Fibroblast of the aortic adventitia (primary cell): ENCODE measurements at places on chromosomes 5 and 9. TPM values are rescaled to one million over a fixed set of nuclear protein-coding genes. Genes with fewer than 3 reads are reported as not detected.

DNA sequence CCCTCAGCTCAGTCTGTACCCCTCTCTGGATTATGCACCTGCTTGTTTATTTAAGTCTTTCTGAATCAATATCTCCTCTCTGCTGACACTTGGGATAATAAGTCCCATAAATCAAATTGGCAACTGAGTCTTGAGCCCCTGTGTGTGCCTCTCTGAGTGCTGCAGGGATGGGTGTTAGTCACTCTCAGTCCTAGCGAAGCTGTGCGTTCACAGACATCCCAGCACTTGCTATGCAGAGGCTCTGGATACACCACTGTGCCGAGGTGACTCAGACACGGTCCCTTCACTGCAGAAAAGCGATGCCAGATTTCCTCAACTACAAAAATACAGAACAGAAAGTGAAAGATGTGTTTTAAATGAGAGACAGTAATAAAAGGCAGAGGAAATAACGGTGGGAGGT, 4.1 kb upstream of the KCNMB1 start:
- DNase-seq = no peak

DNA sequence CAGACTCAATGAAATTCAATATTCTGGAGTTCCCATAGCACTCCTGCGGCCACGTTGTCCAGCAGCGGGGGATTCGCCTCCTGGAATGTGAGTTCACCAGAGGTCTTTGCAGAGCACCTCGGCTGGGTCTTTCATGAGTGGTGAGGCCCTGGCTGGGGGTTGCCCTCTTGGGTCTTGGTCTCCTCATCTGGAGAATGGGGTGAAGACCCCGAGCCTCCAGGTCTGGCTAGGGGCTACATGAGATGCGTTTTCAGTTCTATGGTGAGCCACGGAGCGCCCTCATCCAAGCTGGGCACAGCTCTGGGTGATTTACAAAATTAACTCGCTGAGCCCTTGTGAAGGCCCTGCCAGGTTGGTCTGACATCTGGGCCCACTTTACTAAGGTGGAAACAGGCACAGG, 37.5 kb upstream of the RXRA start:
- no peak for DNase-seq

DNA sequence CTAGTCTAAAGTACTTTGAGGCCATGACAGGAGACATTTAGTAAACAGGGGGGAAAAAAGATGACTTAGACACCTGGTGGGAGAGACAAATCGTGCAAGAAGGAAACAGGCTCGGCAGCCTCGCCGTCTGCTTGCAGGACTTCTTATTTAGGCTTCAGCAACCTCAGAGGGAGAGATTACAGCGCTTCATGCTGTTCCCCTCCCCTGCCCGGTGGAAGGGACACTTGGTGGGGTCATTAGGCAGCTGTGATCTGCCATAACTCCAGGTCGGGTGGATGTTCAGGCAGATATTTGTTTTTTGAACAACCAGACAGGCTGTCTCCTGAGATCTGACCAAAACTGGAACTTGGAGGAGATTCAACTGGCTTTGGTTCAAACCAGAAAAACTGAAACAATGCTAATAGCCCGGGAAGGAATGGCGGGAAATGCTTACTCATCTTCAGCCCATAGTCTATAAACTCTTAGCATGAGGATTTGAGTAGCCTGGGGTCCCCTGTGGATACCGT, 38.1 kb upstream of the CD180 start:
- peak; percentile 87 for DNase-seq

GRCh38 chr9:79007701-79008483, 563.9 kb upstream of the TLE4 start:
- no peak for DNase-seq

DNA sequence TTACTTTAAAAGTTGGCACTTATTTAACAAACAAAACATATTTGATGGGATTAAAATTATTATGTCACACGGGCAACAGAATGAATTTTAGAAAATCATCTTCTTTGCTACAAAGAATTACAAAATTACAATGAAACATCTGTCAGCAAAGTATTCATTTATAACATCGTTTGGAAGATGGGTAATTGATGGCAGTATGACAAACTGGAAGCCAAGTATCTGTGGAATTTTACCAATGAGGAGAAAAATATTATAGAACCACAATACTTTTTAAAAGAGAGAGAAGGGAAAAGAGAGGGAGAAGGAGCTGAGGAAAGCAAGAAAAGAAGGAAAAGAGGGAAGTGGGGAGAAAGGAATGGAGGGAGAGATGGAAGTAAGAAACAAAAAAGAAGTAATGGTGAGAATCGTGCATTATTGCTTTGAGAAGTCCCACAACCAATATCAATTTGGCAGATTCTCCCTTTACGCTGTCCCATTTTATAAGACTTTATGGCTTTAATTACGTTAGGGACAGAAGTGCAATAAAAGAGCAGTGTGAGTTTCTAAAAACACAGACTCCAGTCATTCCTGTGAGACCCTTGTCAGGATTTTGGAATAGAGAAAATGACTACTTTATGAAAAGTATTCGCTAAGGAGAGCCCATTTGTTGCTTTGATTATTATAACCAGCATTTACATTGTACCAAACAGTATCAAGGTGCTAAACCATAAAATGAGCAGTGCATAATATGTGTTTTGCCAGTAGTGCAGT, 76.7 kb downstream of the LURAP1L start:
- DNase-seq = no peak

DNA sequence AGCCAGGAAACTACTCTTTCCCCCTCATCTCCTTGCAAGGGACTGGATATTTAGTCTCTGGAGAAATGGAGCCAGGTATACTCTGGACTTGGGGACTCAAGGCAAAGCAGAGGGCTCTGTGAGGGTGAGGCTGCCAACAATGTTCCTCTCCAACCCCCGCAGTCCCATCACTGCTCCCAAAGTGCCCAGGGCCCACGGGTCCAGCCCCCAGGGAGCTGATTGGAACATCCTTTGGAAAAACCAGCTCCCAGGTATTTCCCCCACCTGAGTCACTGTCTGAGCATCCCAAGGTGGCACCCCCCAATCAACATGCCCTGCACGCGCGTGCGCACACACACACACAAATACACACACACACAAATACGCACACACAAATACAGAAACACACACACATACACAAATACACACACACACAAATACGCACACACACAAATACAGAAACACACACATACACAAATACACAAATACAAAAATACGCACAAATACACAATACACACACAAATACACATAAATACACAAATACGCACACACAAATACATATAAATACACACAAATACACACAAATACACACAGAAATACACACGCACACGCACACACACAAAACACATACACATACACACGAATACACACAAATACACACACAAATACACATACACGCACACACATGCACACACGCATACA, 137.4 kb downstream of the DAB2IP start:
- no peak for DNase-seq

- DNase-seq = no peak
These were observed 116.7 kb downstream of the ROR2 start for GRCh38 chr9:91833096-91833877.

- DNase-seq = no peak
These were observed 892.1 kb downstream of the TLE1 start for GRCh38 chr9:80797101-80797829.

- DNase-seq = no peak
These were observed 42.2 kb downstream of the OSMR start for GRCh38 chr5:38888041-38888440.

- DNase-seq = no peak
These were observed 7.9 kb upstream of the MED10 start for GRCh38 chr5:6386271-6386670.

DNA sequence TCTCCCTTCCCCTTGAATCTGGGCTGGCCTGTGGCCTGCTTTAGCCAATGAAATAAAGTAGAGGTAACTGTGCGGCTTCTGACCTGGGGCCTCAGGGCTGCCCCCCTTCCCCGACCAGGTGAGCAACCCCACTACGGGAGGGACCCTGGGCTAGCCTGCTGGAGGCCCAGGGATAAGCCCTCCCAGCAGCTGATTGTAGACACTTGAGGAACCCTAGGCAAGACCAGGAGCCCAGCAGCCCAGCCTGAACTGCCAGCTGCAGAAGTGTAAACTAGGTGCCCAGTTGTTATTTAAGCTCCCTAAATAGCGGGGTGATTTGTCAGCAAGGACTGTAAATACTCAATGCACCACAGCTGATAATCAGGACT, 41.3 kb downstream of the RAPGEF1 start:
- no peak for DNase-seq

GRCh38 chr9:137370865-137371520, 52.0 kb downstream of the EXD3 start:
- no peak for DNase-seq

DNA sequence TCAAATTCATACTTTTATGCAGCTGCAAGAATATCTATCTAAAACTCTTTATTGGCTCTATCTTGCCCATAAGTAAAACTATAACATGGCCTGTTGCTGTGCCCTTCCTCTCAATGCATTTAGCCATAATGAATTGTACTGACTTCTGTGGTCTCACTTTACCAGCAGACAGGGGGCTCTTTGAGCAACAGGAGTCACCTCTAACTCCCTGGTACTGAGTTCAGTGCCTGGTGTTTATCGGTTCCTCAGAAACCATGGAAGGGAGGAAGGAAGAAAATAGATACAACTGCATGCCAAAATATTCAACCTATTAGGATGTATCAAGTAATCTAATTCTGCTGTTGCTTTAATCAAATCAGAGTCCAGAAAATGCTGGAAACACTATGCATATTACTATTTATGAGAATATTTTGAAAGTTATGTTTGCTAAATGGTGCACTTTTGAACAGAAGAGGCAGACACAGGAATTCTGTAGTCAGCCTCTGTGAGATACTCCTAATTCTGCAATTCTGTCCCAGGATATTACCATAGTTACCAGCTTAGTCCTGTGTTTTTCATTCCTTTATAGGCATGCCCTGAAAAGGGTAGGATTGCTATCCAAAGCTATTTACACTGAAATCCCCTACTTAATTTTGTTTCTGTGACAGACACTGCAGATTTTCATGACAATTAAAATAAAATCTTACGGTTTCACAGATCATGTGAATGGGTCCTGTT, 89.8 kb downstream of the CD180 start:
- DNase-seq = no peak

- no peak for DNase-seq
These were observed 56.6 kb downstream of the RCL1 start for GRCh38 chr9:4849369-4849768.

- no peak for DNase-seq
These were observed 599.9 kb downstream of the CSNK1G3 start for GRCh38 chr5:124111886-124112285.

- DNase-seq = no peak
These were observed 151.5 kb upstream of the SMC2 start for GRCh38 chr9:103942651-103943050.

- peak; percentile 92 for DNase-seq
These were observed 57.8 kb upstream of the RAI14 start for GRCh38 chr5:34598177-34598794.

GRCh38 chr9:85168412-85168811, 498.9 kb downstream of the NTRK2 start:
- no peak for DNase-seq

GRCh38 chr9:82680179-82680935, 382.6 kb downstream of the RASEF start:
- DNase-seq = no peak

GRCh38 chr5:73297430-73297829, 124.4 kb downstream of the TMEM174 start:
- DNase-seq = no peak

GRCh38 chr5:3325972-3326840, 269.4 kb upstream of the IRX1 start:
- DNase-seq = no peak

DNA sequence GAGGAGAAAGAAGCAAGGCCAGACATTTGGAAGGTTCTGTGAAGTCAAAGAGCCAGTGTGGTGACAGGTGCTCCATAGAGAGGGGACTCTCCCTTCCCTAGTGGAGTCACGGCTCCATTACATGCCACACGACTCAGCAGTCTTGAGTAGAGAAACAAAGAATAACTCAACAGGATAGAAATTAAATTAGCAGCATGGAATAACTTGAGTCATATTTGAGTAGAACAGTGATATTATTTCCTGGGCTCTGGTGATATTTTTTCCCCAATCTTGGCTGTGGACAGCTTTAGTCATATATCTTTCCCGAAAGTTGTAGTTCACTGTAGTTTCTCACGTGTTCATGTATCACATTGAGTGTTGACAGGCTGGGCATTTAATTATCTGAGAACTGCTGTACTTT, 149.7 kb upstream of the EFNA5 start:
- peak; percentile 10 for DNase-seq

- DNase-seq = peak; percentile 51
These were observed 100.4 kb downstream of the EBF1 start for GRCh38 chr5:158999339-158999738.

Gene ZNF658
- total RNA-seq = 2.2 and 6.4 TPM in 2 replicates

Gene SMIM33
- total RNA-seq = not detected in 2 replicates

Gene STPG3
- total RNA-seq = not detected in 2 replicates

Gene SFXN1
- 15.9 and 74.7 TPM in 2 replicates for total RNA-seq

Gene FOXD4
- total RNA-seq = 0.27 TPM in 1 of 2 replicates, not detected in the other

Gene CDKN2B
- total RNA-seq = 16.0 and 35.8 TPM in 2 replicates

Gene NUTM2F
- not detected in 2 replicates for total RNA-seq

Gene NUTM2G
- not detected in 2 replicates for total RNA-seq

Gene AP3S1
- total RNA-seq = 109 and 237 TPM in 2 replicates

Gene KLHL9
- 39.0 and 48.4 TPM in 2 replicates for total RNA-seq

Gene MARCOL
- not detected in 2 replicates for total RNA-seq

Gene ANXA2R
- total RNA-seq = 3.0 and 3.4 TPM in 2 replicates

Gene PPP3R2
- total RNA-seq = not detected in 2 replicates
